ENCODE measurements at places on chromosomes 12 and 14. TPM values are rescaled to one million over a fixed set of nuclear protein-coding genes. Genes with fewer than 3 reads are reported as not detected.

DNA sequence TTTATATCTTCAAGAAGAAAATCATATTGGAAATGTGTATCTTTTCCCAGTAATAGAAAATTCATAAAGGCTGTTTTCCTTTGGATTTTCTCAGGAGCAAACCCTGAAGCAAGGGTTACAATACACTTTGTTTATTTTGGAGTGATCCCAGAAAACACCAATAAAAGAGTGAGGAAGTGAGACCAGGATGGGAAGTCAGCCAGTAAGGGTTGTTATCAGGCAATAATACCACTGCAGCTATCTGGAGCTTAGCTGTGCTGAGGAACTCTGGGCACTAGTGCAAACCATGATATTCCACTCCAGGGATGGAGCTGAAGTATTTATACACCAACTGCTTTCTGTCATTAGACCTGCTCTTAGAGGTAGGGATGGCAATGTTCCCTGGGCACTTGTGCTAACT is 1002.3 kb downstream of the FLRT2 start:
- no peak for DNase-seq

DNA sequence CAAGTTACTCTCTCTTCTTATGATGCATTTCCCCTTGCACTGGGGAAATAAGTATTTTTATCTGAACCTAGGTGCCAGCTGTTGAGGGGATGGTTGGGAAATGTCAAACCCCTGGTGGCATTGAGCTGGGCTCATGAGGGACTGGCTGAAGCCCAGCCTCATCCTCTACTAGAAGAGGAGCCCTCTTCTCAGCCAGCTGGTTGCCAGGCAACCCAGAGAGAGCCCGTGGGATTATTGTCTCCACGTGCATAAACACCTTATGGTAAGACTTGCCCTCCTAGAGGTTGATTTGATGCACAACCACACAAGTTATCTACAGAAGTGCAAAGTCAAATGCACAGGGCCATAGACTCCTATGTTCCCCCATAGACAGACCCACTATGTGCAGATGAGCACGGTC is 89.8 kb downstream of the WSCD2 start:
- no peak for DNase-seq

BCL2L14 gene
- 0.24 TPM for polyA plus RNA-seq

CLEC1B gene
- polyA plus RNA-seq, result 1.3 TPM

DNA sequence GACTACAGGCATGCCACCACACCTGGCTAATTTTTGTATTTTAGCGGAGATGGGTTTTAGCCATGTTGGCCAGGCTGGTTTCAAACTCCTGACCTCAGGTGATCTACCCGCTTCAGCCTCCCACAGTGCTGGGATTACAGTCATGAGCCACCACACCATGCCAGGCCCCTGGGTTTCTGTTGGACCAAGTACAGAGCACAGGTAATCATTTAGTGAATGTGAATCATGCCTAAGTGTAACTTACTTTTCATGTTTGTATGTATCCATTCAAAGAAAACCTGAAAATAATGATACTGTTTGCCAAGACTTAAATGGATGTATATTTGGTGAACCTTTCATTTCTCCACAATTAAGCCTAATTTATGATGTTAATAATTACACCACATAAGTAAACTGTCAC is 65.9 kb downstream of the FGD6 start:
- DNase-seq, result no peak

SRRM4 gene
- 0.03 TPM for polyA plus RNA-seq

DNA sequence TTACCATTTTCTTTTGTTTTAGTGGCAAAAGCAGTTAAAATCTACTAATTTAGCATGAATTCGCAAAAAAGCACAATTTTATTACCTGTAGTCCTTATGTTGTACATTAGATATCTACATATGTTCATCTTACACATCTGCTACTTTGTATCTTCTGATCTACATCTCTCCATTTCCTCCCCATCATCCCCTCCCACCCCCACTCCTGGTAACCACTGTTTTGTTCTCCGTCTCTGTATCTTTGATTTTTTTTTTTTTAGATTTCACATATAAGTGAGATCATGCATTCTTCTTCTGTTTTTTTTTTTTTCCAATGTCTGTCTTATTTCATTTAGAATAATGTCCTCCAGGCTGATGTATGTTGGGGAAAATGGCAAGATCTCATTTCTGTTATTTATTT is 922.7 kb downstream of the VRK1 start:
- no peak for DNase-seq

DNA sequence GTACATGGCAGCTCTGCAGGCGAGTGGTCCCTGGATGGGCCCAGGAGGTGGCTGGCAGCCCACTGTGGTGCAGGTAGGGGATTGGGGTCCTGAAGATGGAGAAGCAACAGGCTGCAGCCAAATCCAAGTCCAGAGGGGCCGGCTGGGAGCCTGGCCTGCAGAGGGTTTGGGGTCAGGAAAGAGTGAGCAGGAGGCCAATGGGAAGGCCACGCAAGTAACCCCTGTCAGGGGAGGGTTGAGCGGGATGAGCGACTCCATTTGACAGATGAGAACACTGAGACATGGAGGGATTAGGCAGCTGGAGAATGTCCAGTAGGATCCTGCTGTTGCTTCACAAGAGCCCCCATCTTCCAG is 136.0 kb downstream of the BCL11B start:
- DNase-seq, result no peak

INF2 gene
- polyA plus RNA-seq, result 49.8 TPM

EID3 gene
- polyA plus RNA-seq, result 4.8 TPM

DNA sequence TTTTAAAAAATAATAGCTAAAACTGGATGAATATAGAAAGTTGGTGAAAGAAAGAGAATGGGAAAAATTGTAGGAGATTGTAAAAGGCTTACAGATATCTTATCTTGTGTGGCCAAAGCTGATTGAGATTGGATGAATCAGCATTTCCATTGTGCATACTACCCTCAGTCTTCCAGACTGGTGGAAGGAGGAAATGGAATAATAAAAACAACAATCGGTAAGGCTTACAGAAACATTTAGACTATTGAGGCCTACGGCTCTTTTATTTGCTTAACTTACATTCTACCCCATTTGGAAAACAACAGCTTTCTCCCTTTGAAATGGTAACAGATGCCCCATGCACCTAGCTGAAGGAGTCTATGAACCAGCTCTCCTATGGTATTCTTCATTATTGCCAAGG is 129.8 kb downstream of the PTPRB start:
- DNase-seq, result no peak

GRCh38 chr12:105457026-105457425 is 126.5 kb downstream of the C12orf75 start:
- DNase-seq, result no peak

- DNase-seq, result no peak
These were observed 161.7 kb downstream of the SLC15A4 start for GRCh38 chr12:128662101-128662500.

TIGAR gene
- 7.8 TPM for polyA plus RNA-seq

GRCh38 chr14:32478050-32478449 is 149.0 kb downstream of the AKAP6 start:
- DNase-seq, result no peak

DNA sequence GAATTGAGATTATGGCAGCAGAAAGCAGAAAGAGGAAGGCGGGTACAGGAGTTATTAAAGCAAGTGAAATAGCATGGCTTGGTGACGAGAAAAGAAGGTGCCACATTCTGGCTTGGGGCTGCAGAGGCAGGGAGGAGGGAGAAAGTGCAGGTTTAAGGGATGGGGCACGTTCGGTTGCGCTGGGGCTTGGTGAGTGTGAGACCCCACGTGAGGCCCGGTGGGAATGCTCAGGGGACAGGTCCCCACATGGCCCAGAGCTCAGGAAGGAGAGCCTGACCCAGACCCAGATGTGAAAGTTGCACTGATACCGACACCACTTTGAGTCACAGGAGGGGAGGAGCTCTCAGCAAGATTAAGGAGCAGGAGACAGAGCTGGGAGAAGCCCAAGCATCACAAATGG is 187.1 kb downstream of the PIWIL1 start:
- DNase-seq, result no peak

- DNase-seq, result no peak
These were observed 22.8 kb upstream of the VCPKMT start for GRCh38 chr14:50139192-50139591.

- no peak for DNase-seq
These were observed 5.3 kb downstream of the OR4N5 start for GRCh38 chr14:20143911-20144310.

DNA sequence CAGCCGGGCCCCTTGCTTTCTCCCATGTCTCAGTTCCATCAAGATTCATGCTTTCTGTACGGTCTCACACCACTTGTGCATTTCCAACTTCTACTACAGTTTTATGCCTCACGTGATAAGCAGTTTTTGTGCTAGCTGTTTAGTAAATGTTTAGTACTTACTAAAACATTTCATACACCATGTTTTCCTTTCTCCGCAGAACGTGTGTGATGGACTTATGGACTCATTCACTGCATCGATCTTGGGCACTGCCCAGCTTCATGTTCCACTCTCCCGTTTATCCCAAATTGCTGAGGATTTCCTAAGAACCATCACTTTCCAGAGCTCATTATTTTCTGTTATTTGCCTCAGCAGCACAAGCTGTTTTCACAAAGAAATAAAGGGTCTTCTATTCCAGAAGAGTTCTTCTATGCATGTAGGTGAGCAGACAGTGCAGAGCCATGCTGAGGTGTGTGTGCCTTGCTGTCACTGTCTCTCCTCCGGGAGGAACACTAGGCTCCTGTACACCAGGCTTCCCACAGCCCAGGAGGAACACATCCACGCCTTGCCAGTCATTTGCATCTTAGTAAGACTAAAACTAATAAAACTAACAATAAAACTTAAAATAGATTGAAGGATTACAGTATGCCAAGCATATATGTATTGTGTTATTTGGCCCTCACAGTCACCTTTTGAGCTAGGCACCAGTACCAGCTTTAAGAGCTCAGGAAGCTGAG is 90.3 kb upstream of the EEA1 start:
- no peak for DNase-seq

DNA sequence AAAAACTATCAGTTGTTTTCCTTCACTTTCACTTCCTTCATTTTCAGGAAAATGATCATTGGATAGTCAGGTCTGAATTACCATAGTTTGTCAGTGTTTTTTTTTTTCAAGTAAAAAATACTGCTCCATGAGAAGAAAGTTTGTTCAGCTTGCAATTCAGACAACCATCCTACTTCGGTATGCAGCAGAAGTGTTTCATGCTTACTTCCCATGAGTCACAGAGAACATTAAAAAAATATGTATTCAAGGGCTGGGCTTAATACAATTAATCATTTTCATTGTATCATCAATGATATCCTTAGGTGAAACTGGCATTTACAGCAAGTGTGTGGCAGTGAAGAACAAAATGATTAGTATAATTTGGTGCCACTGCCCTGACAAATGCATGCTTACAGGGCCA is 21.6 kb downstream of the PYM1 start:
- DNase-seq, result no peak

DNA sequence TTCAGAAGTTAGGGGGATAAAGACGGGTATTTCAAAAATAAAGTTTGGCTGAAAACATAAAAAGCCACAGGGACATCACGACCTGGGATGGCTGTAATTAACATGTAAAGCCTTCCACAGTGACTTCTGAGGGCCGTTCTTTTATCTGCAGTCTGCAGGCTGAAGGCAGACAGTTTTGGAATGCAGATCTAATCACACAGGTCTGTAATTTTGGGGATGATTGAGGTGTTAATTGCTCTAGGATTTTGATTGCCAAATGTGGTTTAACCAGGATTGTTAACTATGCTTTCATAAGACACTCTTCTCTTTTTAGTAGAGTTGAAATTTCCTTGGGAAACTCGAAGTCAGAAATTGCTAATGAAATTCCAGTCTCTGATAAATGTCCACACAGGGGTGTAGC is 355.5 kb downstream of the ATP23 start:
- DNase-seq, result no peak

CRY1 gene
- 28.6 TPM for polyA plus RNA-seq

OR6C6 gene
- not detected for polyA plus RNA-seq

GRCh38 chr12:3483089-3483488 is 7.9 kb upstream of the PRMT8 start:
- no peak for DNase-seq

GRCh38 chr12:5073853-5074252 is 30.2 kb downstream of the KCNA5 start:
- DNase-seq, result no peak
